ENCODE measurements at places on chromosomes 5 and 9.

DNA sequence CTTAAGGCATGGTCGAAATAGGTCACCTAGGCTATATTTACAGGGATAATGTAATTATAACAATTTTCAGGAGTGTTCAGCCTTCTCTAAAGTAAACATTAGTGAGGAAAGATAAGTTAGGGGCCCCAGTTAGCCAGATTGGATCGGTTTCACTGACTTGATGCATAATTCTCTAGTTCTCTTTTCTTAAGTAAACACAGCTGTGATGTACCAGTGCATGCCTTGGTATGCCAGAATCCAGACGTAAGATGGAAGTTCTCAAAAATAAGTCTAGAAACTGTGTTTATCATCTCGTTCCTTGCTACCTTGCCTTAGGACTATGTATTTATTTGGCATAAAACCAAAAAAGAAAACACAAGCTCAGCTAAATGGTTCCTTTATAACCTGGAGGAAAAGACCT lies 442.2 kb upstream of the CLINT1 start:
- DNase-seq, result no peak

- no peak for DNase-seq
Measured at GRCh38 chr5:34775886-34776285, 63.1 kb upstream of the TTC23L start.

- DNase-seq, result no peak
Measured at GRCh38 chr5:179876610-179876952, 18.0 kb upstream of the MRNIP start.

- DNase-seq, result no peak
Measured at GRCh38 chr9:93368437-93368836, 83.0 kb upstream of the FAM120A start.

GRCh38 chr9:115799734-115800133 lies 353.9 kb upstream of the PAPPA start:
- no peak for DNase-seq

GRCh38 chr9:118449554-118449953 lies 745.4 kb downstream of the TLR4 start:
- DNase-seq, result no peak
